ENCODE measurements at places on chromosomes 6 and 20.

- DNase-seq, result no peak
Measured at GRCh38 chr6:11785415-11785773, 6.8 kb upstream of the ADTRP start.

DNA sequence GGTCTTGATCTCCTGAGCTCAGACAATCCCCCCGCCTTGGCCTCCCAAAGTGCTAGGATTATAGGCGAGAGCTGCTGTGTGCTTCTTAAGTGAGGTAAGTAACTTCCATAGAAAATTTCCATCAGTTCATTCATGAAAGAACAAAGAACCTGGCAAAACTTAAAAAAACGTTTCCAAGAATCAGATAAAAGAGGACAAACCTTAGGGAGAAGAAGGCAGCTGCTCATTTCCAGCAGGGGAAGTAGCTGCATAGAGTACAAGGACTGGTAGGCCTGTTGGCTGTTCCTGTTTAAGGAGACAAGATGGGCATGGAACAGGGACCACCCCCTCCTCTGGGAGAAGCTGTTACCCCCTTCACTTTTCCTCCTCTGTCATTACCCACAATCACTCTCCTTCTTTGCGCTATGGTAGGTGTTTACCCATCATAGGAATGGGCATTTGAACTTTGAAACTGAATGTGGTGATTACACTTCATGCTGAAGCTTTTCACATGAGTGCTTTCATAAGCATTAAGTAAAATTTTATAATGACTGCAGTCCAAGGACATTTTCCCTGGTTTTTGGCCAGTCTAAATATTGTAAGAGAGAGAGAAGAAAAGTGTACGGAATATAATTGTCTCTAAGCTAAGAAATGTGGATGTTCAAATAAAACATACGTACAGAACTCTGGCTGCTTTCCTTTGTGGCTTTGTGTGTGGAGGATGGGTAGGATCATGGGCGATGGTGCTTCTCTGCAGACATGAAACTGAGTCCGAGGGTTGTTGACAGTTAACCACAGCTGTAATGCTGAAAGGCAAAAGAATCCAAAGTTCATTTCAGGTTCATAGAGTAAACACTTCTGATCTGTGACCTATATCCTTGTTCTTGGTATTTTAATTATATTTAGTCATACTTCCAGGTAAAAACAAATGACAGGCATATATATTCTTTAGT, 56.4 kb downstream of the CCN2 start:
- DNase-seq, result no peak

- DNase-seq, result no peak
Measured at GRCh38 chr20:43983359-43983758, 68.7 kb downstream of the TOX2 start.

- DNase-seq, result no peak
Measured at GRCh38 chr6:42419490-42420280, 32.0 kb downstream of the TRERF1 start.

DNA sequence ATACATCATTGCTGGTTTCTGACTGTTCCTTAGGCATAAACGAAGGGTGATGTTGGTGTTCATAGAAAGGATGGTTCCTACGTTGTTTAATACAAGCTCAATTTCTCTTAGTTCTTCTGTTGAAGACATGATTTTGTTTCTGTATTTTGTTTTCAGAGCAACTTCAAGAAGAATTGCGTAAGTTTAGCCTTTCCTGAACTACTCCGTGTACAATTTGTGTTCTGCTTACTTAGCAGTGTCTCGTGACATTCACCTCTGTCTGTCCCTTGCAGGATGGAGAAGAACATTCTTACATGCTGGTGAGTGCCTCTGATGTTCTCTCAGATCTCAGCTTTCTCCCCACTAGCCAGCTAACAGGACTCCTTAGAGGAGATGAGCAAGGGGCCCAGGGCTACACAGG, 7.6 kb downstream of the BTN2A2 start:
- no peak for DNase-seq

DNA sequence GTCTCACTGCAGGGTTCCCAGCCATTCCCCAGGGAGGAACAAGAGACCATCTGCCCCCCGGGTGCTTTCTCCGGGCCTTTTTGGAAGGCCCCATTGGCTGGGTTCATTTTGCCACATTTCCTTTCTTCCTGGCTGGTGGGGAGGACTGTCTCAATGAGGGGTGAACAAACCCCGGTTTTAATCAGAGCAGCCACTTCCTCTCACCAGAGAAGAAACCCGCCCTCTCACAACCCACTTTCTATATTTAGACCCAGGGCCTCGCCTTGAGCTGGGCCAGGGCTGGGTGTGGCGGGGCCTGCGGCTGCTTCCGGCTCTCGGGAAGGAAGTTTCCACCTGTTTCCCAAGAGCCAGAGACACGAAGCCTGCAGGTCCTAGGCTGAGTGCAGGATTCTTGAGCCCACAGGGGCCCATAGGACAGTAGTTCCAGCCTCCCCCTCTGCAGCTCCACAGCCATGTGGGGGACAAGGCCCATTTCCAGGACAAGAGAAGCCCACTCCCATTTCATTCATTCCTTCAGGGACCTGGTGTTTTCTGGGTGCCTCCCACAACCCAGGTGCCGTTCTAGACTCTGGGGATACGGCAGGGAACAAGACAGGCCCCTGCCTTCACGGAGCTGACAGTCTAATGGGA, 41.8 kb downstream of the RBM38 start:
- DNase-seq, result no peak

DNA sequence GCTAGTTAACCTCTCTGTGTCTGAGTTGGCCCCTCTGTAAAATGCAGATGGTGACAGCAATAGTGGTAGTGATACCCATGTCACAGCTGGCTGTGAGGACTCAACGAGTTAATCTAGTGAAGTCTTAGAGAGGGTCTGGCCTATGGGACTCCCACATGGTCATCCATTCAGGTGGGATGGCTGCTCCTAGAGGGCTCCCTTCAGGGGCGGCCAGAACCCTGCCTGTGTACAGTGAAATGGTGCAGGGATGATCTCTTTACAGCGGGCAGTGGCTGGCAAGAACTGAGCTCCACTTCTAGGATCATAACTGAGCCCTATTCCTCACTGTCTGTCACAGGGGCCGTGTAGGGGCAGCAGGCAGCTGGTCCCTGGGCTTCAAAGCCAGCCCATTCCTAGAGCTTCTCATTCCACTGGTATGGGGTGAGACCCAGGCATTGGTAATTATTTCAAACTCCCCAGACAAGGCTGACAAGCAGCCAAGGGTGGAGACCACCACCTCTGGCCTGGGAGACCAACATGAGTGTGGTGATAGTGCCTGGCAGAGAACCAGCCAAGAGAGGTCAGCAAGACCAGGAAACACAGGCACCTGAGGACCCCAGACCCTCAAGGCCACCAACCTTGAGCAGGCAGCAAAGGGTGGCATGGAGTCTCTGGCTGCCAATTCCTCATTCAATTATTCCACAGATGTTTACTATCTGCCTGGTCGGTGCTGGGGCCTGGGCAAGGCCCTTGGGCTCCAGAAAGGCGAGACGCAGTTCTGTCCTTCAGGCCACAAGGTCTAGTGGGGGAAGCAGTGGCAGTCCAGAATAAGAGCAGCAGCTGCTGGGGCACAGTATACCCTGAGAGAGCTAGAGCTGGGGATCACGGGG, 103.4 kb downstream of the MRPL14 start:
- no peak for DNase-seq

- no peak for DNase-seq
Measured at GRCh38 chr20:19026121-19026878, 186.1 kb upstream of the SLC24A3 start.

DNA sequence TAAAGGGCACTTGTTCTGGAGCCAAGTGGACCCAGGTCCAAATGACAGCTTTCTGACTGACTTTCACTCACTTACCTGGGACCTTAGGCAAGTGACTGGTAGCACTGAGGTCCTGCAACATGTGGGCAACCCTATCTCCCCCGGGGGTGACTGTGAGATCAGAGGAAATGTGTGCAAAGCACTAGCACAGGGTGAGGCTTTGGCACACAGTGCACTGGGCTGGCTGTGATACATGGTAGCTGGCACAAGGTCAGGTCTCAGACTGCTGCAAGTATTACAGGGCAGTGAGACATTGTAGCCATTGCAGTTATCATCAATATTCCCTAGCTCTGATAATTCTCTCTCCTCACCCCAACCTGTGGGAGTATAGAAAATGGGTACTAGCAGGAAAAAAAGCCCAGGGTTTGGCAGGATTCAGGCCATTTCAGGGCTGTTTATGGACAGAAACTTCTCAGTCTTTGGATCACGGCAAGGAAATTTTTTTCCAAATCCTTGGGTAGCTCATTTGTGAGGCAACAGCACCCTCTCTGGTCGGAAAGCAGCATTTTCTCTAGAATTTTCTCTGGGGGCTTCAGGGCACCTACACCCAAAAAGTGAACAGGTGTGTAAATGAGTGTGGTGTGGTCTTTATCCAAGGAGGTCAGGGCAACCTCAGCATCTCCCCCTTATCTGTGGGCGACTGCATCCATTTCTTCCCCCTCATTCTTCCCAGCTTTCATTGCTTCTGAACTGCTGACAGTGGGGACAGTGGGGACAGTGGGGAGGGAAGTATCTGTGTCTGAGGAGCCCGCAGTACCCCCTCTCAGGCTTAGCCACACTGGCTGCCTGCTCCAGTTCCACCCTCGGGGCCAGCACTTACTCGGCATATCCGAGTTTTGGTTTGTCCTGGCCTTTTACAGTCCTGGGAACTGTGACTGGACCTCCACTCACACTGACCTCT, 148.7 kb upstream of the PHACTR3 start:
- DNase-seq, result no peak

- no peak for DNase-seq
Measured at GRCh38 chr20:3358676-3359340, 48.7 kb downstream of the DNAAF9 start.

GRCh38 chr6:16909658-16910360, 148.5 kb upstream of the ATXN1 start:
- DNase-seq, result no peak

- no peak for DNase-seq
Measured at GRCh38 chr6:21034345-21034744, 500.1 kb downstream of the CDKAL1 start.

DNA sequence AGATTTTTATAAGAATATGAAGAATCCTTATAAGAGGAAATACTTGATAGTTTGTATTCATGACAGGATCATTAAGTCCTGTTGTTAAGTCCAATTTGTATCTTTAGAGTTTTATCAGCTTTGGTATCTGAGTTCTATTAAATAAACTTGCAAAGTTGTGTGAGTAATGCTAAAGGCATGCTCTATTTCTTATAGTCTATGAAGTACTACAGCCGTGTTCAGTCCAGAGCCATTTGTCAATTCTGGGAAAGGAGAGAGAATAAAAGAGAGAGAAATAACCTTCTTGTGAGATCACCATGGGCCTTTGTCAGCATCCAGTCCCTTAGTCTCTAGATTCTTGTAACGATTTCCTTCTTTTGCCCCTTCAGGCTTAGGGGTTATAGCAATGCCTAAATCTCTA, 181.2 kb upstream of the POU3F2 start:
- no peak for DNase-seq

DNA sequence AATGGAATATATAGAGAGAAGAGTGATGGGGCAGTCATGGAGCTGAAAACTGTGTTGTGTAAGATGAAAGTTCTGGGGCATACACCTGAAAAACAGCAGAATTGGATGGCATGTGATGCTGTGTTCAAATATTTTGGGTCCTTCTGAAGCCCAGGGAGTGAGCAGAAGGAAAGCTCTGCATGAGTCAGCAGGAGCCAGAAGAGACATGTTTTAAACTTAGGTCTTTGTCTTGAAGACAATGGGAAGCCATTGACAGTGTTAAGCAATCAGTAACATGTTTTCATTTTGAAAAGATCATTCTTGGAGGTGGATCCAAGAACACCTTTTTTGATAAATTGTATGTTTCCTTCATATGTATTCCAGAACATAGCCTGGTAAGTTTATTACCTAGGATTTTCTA, 38.9 kb upstream of the MAFB start:
- DNase-seq, result no peak

DNA sequence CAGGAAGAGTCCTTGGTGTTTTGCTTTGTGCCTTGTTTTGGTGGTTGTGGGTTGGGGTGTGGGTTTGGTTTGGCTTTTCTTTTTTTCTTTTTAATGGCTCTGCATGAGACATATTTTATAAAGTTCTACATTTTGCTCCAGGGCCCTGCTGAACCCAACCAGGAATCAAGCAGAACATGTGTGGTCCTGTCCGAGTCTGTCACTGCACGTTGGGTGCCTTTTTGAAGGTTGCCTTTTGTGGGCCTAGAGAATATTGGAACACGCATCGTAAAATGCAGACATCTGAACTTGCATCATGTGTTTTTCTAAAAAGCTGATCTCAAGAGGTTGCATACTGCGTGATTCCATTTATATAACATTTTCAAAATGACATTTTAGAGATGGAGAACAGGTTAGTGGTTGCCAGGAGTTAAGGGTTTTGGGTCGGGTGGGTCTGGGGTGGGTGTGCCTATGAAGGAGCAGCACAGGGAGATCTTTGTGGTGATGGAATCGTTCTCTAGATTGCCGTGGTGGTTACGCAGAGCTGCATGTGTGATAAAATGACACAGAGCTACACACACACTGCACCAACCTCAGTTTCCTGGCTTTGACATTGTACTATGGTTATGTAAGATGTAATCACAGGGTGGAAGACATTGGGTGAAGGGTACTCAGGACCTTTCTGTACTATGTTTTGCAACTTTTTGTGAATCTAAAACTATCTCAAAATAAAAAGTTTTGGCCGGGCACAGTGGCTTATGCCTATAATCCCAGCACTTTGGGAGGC, 80.2 kb downstream of the EYA2 start:
- no peak for DNase-seq

- DNase-seq, result no peak
Measured at GRCh38 chr6:45486736-45487135, 109.0 kb upstream of the SUPT3H start.

DNA sequence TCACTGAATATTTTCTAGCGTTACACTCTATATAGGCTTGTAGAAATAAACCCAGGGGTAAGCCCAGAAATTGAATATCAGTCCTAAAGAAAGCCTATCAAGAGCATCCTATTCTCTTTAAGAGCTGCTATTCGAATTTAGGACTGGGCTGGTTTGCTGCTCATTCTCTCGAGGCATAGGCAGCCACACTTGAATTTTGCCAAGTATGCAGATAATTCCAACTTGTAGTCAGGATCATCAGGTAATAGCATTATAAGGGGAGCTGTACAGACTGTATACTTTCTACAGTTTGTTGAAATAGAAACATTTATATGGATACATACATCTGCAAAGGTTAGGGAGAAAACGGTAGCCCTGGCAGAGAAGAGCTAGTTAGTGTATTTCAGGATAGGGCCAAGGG, 2.1 kb upstream of the ZBTB2 start:
- no peak for DNase-seq

GRCh38 chr6:101689156-101689555, 295.6 kb downstream of the GRIK2 start:
- no peak for DNase-seq

DNA sequence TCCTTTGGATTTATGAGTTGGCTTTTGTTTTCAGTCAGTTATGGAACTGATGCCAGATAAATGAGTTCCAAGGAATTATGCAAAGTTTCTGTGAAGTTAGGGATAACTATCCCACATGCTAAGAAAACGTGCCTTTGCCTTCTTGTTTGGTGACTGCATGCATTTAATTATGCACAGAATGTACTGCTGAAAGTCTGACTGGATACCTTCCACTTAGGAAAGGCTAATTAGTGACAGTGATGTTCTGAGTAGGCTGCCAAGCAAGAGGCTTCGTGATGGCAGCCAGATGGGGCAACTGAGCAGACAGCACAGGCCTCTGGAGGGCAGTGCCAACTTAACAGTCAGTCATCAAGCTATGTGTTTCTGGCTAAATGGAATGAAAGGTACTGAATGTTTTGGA, 289.9 kb downstream of the CD109 start:
- no peak for DNase-seq

- no peak for DNase-seq
Measured at GRCh38 chr20:47656318-47656717, 129.0 kb downstream of the SULF2 start.

Data from NT2/D1 (cell line).